Activated naive CD4-positive, alpha-beta T cell treated with anti-CD3 and anti-CD28 coated beads, Interleukin-2, amount 50 U/mL, for 16 hours (primary cell): ENCODE measurements at places on chromosomes 13 and 19.

- peak; percentile 16 for DNase-seq
These were observed 46.2 kb downstream of the DCT start for GRCh38 chr13:94433055-94433961.

- DNase-seq, result no peak
These were observed 7.4 kb upstream of the SIGLEC11 start for GRCh38 chr19:49968279-49968922.

DNA sequence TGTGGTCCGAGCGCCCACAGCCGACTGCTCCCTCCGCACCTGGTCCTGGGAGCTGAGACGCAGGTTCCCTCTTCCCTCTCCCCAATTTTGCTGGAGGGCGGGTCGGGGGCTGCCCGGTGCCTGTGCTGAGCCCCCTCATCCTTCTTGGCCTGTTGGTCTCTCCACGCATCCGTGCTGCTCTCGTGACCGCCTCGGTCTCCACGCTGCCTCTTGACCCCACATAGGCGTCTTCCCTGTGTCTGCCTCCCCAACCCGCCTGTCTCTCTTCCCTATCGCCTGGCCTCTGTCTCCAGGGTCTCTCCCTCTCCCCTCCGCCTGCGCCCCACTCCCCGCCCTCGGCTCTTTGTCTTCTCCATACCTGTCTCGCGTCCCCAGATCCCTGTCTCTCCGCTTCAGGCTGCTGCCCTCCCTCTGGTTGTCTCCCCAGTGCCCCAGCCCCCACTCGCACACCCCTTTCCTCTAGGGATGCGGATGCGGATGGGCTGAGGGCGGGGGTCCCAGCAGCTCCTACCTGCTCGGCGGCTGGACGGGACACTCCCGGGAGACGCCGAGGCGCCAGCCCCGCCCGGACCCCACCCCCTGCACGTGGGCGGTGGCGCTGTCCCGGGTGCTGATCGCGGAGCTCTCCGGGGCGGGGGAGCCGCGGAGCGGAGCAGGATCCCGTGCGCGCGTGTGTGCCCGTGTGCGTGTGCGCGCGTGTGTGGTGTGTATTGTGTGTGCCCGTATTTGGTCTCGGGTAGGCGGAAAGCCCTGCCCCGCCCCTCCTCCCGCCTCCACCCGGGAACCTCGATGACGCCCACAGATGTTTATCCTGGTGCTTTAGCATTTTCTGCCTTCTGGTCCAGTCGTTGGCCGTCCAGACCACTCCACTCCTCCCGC, at the start of gene SYT5:
Gene SYT5 (minus strand): TSS at position 684 of the 879 bp plus-strand sequence. CDS start 1,248 bp downstream, outside the sequence.
- DNase-seq, result peak; percentile 68

GRCh38 chr19:35206379-35206778, 22.2 kb downstream of the FAM187B start:
- peak; percentile 26 for DNase-seq

DNA sequence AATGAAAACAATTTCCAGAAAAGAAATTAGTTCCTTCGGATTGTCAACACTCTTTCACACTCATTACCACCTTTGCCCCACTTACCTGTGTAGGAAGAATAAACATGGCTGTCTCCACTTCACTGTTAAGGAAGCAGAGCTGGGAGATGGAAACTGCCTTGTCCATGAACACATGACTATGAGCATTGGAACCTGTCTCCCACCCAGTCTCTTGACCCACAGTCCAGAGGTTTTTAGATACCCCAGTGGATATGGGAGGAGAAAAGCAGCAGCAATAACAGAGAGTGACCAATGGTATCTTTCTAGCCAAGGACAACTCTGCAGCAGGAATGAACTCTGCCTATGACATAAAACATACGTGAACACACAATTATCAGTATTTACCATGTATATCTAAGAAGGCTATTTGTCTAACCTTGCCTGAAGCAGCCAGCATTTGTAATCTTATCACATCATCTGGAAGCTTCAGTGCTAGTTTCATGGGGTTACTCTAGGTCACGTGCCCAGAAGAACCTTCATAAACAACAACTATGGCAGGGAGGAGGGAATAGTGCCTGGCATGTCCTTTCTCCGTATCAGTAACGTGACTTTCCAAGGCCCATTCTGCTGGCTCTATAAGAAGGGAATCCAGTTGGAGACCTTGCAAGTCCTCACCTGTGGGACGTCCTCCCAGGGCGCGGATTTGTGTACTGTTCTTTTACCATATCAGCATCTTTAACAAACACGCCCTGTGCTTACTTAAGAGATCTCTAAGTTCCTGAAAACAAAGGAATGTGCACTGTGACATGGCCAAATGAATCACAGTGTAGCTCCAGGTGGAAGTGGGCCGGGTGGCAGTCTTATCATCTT, 221.8 kb upstream of the UBL3 start:
- DNase-seq, result no peak

- no peak for DNase-seq
These were observed 19.0 kb downstream of the LYL1 start for GRCh38 chr19:13083627-13084026.

DNA sequence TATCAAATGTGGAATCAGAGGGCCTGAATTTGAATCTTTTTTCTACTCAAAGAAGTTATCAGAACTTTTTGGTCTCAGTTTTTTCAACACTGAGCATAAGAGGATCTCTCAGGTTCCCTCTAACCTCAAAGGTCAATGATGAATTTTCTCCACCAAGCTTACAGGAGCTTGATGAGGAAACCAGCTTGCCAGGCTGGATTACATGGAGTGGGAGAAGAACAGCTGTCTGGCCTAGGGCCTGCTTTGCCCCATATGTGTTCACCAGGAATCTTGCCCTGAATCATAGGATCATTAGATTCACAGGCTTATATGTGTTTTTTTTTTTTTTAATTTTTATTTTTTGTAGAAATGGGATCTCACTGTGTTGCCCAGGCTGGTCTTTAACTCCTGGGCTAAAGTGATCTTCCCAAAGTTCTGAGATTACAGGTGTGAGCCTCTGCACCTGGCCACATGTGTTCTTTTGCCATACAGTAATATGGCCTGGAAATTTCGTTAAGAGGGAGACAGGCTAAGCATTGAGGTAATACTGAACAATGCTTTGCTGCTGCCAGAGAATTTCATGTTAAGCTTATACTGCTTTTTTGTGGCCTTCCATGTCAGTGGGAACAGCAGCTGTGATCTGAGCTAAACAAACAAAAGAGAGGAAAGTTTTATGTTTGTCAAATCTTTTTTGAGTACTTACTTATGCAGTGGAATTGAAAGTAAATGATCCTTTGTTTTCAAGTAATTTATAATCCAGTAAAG, 110.6 kb downstream of the DNAJC3 start:
- DNase-seq, result no peak

DNA sequence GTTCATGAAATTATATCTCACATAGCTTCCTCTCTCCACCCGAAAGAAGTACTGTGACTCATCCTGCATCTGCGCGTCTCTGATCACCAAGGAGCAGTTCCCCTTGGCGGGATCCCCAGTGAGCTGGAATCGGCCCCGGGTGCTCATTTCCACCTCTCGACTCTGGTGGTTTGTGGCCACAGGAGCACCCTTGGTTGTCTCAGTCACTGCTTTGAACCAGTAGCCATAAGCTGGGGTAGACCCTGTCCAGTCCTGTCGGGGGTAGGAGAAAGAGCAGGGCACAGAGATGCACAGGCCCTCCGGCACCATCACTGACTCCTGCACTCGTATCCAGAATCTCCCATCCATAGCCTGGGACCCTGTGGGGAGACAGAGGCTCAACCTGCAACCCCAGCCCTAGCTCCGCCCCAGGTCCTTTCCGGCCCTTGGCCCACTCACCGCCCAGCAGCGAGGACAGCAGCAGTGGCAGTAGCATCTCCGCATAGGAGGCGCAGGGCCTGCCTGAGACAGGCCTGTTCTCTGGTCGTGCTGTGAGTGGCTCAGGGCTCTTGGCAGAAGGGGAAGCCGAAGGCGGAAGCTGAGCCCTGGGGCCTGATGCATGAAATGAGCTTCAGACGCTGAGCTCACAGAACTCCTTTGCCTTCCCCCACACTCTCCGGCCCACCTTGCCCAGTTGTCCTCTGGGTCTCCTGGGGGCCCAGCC, at the start of gene SIGLEC10:
Gene SIGLEC10 (minus strand): TSS at position 536 of the 703 bp plus-strand sequence. CDS start 61 bp downstream, at position 475.
- DNase-seq, result no peak

DNA sequence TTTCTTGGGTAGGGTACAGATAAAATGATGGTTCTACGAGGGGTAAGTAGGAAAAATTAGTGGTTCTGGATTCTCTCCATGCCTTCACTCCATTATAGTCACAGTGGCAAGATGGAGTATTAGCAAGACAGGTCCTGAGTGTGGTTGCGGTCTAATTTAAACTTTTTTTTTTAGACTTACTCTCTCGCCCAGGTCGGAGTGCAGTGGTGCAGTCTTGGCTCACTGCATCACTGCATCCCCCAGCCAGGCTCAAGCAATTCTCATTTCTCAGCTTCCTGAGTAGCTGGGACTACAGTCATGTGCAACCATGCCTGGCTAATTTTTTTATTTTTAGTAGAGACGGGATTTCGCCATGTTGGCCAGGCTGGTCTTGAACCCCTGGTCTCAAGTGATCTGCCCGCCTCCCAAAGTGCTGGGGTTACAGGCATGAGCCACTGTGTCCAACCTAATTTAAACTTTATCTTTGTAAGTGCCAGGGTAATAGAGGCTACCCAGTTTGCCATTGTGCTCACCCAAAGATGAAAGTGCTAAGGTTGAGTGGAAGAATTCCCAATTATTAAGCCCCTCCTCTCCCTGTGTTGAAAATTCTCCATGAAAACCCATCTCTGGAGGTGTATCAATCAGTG, 135.6 kb downstream of the TM9SF2 start:
- no peak for DNase-seq

DNA sequence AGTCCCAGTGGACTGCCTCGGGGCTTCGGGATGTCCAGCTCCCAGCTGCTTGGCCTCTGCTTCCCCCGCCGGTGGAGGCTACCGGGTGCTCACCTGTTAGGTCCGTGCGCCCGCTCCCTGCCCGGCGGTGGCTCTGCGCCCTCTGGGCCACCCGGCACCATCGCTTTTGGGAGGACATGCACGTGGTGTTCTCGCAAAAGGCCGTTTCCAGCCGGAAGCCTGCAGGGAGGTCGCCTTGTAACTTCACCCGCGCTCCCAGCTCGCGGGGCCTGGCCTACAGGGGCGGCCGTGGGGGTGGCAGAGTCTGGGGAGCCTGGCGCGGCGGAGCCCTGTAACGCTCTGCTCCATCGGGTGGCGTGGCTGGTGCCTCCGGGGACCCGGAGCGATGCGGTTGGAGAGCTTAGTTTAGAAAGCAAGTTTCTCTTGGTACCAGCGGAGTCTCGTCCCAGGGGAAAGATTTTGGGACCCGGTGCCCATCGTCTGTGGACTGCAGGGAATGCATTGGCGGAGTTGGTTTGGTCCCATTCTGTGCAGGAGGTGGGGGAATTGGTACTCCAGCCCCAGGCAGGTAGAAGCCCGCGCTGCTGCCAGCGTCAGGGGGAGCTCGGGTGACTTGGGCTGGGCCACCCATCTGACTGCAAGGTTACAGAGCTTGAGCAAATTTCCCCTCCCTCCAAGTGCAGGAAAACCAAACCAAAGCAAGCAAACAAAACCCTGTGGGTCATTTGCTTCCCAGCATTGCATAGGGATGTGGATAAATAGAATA, 673 bp downstream of the SPATA13 start:
- peak; percentile 50 for DNase-seq
